Right ventricle myocardium inferior (tissue), 1 donor: ENCODE measurements at places on chromosomes 7 and 10. TPM values are rescaled to one million over a fixed set of nuclear protein-coding genes. Genes with fewer than 3 reads are reported as not detected.

DNA sequence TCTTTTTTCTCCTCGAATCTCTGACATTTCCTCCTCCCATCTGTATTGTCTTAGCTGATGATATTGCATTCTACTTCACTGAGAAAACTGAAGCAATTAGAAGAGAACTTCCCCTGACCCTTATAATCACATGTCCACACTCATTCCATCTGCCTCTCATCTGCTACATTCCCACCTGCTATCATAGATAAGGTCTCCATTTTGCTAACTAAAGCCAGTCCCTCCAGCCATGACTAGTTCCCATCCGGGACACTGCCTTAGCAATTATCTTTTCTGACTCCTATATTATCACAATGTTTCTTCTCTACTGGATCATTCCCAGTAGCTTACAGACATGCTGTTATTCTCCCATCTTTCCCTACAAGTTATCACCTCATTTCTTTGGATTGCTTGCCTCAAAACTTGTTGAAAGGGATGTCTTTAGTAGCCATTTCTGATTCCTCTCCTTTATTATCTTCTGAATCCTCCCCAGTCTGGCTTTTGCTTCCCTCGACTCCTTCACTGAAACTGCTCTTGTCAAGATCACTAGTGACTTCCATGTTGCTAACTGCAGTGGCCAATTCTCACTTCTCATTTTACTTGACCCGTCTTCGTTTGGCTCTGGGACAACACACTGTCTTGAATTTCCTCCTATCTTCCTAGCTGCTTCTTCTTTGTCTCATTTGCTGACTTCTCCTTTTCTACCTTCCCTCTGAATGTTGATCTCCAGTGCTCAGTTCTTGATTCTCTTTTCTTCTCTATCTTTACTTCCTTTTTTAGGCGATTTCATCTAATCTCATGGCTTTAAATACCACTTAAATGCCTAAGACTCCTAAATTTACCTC lies 35.9 kb downstream of the FZD1 start:
- DNase-seq, result no peak

DNA sequence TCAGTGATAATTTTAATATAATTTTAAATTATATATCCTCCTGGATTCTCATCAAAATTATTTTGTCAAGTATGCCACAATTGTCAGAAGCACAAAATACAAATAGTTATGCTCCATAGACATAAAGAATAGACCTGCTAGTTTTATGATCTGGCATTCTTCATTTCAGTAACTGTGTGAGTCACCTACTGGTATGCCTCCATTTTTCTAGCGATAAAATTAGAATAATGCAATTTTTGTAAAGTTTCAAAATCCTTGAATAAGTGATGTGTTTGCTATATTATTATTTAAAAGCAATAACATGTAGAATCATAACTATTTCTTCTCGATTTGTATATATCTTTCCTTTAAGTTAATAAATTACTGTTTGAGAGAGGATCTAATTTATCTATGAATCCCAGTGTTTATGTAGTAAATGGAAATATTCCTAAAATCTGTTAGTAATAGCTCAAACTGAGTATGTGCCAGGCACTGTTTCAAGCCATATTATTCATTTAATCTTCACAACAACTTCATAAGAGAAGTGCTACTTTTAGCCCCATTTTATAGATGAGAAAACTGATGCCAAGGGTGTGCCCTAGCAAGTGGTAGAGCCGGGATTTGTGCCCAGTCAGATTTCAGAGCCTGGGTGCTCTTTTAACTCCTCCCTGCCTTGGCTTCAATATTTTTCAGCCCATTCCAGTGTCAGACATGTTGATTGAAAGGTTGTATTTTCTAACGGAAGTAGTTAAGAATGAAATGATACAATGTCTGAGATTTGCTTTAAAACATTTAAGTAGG lies 38.4 kb downstream of the NET1 start:
- DNase-seq, result no peak

Gene AIMP2
- 56.7 TPM for total RNA-seq

GRCh38 chr7:20913853-20914252 lies 127.2 kb upstream of the SP8 start:
- no peak for DNase-seq

Gene PRPS1L1
- not detected for total RNA-seq

DNA sequence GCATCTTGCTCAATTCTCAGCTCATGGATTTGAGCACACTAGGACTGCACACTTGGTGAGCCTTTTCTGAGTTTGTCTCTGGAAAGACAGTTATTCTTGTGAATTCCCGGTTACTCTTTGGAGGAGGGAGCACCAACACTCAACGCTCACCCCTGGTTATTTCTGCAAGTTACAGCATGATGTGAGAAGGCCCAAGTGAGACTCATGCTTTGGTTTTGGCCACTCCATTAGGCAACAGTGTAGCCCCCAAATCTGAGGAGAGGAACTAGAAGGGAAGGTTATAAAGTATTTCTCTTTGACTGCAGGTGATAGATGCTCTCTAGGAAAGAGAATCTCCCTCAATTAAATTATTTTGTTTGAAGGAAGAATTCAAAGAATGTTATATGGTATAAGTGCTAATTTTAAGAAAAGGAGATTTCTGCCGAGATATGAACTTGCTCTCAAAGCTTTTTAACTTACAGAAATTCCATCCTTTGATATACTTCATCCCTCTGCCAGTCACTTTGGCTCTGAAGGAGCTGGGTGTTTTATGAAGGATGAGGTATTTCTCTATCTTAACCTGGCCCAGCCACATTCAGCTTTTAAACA lies 183.4 kb downstream of the WNT2 start:
- DNase-seq, result no peak

DNA sequence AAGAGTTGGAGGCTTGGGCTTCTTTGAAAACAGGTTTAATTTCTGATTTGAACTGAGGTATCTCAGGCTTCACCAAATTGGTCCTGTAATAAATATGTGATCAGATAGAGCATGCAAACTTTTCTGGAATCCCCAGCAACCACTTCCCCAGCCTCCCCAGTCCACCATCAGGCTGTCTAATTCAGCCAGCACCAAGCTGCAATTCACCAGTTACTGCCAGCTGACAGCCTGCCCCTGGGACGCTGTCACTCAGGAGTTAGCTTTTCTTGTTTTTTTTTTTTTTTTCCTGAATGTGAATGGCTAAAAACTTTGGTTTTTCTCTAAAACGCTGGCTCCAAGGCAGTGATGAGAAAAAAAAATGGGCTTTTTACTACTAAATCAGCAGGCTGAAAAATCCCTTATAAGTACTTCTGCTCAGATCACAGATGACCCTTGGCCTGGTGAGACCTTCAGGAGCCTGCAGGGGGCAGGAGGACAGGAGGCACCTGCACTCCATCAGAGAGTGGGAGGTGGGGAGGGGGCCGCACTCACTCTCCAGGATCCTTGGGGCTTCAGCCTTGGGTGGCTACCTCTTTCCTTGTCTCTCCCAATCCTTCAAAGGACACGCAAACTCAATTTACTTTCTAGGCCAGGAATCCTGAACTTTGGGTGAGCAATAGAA lies 349.4 kb downstream of the GATA3 start:
- no peak for DNase-seq

- no peak for DNase-seq
These were observed 22.5 kb downstream of the CFAP43 start for GRCh38 chr10:104209575-104210198.

GRCh38 chr10:86755454-86755739 lies 1.0 kb upstream of the BMPR1A start:
- DNase-seq, result no peak

Gene TMEM72
- total RNA-seq, result not detected

GRCh38 chr7:55486192-55486590 lies 86.1 kb downstream of the VOPP1 start:
- DNase-seq, result no peak

Gene RBP3
- not detected for total RNA-seq

Gene PCGF6
- total RNA-seq, result 6.2 TPM

DNA sequence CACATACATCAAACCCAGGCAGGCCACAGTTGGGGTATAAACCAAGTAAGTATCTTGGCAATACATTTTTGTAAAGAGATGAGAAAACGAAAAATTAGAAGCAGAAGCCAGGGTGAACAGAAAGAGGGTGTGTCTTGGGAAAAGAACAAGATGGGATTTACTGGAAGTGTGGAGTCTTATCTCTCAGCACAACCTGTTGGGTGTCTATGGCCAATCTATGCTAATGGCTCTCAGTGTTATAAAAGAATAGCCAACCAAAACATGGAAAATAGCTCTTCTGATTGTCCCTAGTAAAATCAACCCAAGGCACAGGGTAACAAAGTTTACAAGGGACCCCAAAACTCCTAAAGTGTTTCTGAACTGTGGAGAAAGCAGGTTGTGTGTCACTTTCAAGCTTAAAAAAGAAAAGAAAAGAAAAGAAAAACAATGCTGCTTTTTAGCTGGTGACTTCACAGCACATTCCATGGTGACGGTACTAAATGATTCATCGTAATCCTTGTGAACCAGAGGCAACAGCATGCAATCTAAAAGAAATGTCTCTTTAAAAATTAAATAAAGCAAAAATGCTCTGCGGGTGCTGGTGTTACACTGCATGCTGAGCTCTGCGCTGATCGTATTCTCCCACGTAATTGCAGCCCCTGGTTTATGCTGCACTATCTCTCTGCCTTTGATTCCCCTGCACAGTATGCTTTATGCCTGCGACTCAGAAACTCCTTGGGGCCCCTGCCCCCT lies 100.8 kb downstream of the C10orf90 start:
- DNase-seq, result no peak

Gene AOAH
- 1.9 TPM for total RNA-seq

Gene NME8
- not detected for total RNA-seq

Gene SDHAF3
- total RNA-seq, result 24.6 TPM

- DNase-seq, result no peak
These were observed 553.3 kb upstream of the FZD8 start for GRCh38 chr10:36195364-36195763.

Gene COL26A1
- not detected for total RNA-seq

GRCh38 chr10:35216303-35216905 lies 89.8 kb downstream of the CREM start:
- no peak for DNase-seq

Gene STAG3
- total RNA-seq, result 0.51 TPM

DNA sequence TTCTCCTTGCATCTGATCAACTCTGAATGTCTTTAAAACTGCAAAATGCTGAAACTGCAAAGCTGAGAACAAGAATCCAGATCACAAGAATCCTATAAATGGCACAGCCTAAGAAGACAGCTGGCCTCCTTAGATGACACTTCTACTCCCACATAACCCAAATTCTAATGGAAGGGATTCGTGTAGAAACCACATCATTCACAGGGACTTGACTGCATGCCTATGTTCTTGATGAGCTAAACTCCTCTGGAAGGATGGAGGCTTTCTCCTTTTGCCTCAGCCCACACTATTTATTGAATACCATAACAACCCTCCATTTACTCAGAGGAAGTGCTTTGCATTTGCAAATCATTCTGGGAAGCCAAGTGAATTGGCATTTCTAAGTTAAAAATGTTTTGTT lies 252.5 kb upstream of the VWC2 start:
- DNase-seq, result no peak

DNA sequence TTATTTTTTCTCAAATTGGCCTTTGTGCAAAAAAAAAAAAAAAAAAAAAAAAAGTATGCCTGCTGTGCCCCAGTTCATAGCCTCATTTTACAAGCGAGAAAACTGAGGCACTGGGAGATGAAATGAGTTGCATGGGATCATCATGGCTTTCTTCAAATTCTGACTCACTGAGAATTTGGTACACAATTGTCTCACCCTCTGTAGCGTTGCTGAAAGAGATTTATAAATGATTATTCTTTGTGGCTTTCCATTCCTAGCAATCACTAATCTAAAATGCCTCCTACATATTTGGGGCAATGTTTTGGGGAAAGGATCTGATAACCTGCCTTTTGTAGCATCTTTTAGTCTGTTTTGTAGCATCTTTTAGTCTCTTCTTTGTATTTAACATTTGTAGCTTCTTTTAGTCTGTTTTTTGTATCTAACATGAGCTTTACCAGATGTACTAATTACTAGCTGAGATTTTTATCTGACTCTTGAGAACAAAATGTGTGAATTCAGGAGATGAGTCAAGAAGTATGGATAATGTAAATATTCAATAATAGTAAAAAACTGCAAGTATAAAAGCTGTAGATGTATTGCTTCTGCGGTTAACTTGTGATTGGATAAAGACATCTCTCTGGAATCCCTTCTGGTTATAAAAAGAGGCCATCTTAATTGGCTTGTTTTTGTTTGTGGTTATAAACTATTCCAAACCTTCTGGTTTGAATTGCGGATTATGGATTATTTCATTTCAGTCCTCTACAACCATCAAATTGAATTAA lies 161.4 kb downstream of the ARID5B start:
- no peak for DNase-seq

GRCh38 chr10:58574058-58574457 lies 61.4 kb downstream of the BICC1 start:
- DNase-seq, result no peak

DNA sequence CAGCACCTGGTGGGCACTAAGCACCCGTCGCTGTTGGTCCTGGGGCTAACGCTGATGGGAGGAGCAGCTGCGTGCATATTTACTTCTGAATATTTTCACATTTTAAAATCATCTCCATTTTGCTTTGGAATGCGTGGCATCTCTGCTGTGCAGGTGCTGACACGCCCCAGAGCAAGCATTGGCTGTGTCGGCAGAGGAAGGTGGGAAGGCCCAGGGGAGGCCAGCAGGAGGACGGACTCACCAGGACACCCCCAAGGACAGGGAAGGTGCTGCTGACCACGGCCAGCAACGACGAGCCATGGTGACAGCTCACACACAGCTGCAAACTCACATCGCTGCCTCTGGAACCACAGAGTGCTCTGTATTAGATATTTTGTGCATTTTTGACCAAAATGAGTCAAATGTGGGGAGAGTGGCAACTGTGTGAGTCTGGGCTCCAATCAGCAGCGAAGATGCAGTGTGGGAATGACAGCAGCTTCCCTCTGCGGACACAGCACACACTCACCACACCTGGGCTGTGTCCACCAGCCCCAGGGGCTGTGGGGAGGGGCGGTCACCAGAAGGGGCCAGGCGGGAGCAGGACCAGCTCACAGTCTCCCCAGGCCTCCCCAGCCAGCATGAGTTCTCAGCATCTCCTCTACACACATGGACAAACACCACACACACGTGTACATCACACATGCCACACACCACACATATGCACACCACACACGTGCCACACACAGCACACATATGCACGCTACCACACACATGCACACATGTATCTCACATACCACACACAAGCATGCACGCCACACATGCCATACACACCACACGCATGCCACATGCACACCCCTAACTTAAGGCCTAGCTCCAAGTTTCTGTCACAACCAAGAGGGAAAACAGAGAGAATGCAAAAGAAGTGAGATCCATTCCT lies 58.2 kb downstream of the PTPRN2 start:
- DNase-seq, result peak; percentile 58

- peak; percentile 85 for DNase-seq
These were observed 3.8 kb downstream of the LDB3 start for GRCh38 chr10:86671985-86672710.

Gene CALML5
- total RNA-seq, result not detected

Gene UNCX
- not detected for total RNA-seq

GRCh38 chr7:29356631-29357030 lies 162.1 kb downstream of the CHN2 start:
- DNase-seq, result no peak

DNA sequence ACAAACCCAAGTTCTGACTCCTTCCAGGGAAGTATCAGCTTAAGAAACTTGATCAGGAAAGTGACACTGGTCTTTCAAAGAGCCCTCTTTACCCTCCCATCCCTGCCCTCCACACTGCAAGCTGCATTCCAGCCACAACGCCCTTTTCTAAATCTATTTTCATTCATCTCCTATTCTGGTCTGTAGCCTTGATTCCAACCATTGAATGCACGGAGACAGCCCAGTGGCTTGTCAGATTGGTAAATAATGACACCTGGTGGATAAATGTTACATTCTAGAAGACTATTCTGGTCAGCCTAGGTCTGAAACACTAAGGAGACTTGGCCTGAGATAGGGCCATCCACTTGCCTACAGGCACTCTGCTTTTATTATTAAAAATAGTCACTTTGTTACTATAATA lies 20.9 kb downstream of the MORN4 start:
- DNase-seq, result no peak
